ENCODE measurements at places on chromosomes 4 and X. TPM values are rescaled to one million over a fixed set of nuclear protein-coding genes. Genes with fewer than 3 reads are reported as not detected.

Gene CSAG2
- total RNA-seq, result not detected

Gene ZCCHC4
- 5.4 TPM for total RNA-seq

Gene SPANXD
- not detected for total RNA-seq

Gene RENBP
- 0.09 TPM for total RNA-seq

Gene HEPH
- not detected for total RNA-seq

Gene TRPC5OS
- not detected for total RNA-seq

Gene TEC
- 2.3 TPM for total RNA-seq

Gene ASB12
- total RNA-seq, result not detected

Gene TRIM60
- total RNA-seq, result not detected

Gene EVC2
- 2.3 TPM for total RNA-seq

Gene ODAPH
- total RNA-seq, result not detected

Gene FSTL5
- total RNA-seq, result not detected

Gene CLCN5
- 3.0 TPM for total RNA-seq

Gene SOWAHD
- total RNA-seq, result not detected

Gene PRICKLE3
- total RNA-seq, result 18.6 TPM

Gene DCAF4L1
- 0.13 TPM for total RNA-seq

Gene TMPRSS11B
- total RNA-seq, result not detected

Gene SPINK2
- total RNA-seq, result not detected

Gene TASL
- total RNA-seq, result not detected

Gene MYOZ2
- total RNA-seq, result not detected

Gene MAGEA3
- total RNA-seq, result 4.4 TPM

Gene NHSL2
- 0.37 TPM for total RNA-seq

Gene CENPE
- 8.7 TPM for total RNA-seq

Gene UGT2B10
- 0.09 TPM for total RNA-seq

Gene ATP10D
- total RNA-seq, result 3.1 TPM

Gene ERCC6L
- 9.8 TPM for total RNA-seq

All from A549 treated with GW870086 at 1 μM for 4 hours (cell line).